ENCODE measurements at places on chromosomes 13 and 19. TPM values are rescaled to one million over a fixed set of nuclear protein-coding genes. Genes with fewer than 3 reads are reported as not detected.

DNA sequence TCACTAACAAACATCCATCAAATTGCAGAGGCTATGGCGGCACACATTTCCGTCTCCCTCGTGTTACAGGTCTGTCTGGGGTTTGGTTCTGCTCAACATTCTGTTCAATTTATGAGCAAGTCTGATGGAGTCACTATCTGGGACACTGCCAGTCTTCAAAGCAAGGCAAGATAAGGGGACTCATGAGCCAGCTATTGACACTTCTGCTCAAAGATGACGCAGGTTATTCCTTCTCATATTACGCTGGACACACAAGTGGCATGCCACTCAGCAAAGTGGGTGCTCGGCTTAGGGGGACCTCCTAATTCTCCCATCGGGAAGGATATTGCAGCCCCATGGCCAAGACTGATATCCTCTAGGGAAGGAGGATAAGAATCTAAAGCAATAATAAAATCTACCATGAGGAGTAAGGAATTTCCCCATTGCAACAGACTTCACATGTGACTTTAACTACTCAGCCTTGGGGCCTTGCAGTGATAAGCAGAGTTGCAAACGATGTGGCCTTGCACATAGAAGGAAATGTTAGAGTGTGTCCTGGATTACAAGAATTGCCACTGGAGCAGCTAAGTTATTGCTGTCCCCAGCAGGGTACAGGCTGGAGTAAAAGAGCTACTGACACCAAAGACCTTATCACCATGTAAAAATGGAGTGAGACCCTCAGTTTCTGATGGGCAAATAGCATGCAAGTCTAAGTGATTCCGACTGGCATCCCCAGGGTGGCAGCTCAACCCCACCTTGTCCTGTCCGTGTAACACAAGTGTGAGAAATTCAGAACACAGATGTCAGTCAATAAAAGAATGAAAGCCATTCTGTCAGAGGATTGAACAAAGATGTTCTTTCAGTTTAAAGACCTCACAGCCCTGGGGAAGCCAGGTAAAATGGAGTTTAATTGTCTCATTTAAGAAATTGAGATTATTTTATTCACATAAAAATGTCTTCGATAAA, 306.1 kb downstream of the IRS2 start:
- H3K27me3 ChIP-seq = no peaks in the 10 kb centered on the region
- peak; percentile 92 for DNase-seq

DNA sequence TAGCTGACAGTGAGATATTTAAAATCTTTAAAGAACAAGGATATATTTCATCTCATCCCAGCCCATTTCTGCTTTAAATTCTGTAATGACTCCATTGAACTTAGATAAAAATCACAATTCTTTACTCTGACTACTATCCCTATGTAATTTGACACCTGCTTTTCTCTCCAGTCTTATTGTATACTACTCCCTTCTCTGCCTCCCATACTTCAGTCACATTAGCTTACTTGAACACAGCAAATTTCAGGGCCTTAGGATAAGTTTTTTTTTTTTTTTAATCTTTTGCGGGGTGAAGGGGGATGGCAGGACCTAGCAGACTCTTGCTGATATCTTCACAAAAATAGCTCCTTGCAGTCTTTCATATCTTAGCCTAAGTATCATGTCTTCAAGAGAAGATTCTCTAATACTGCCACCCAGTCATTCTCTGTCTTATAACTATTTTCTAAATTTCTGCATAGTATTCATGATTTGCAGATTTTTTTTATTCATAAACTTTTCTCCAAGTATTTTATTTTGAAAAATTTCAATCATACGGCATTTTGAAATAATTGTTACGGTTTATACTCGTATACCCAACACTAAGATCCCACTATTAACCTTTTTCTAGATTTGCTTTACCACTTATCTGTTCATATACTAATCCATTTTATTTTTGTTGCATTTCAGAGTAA, 151.4 kb downstream of the PCCA start:
- DNase-seq = no peak
- peaks cover 6% of the 10 kb centered on the region for H3K4me1 ChIP-seq
- no peaks in the 10 kb centered on the region for H3K36me3 ChIP-seq
- H3K27ac ChIP-seq = no peak overlapping the region
- H3K4me3 ChIP-seq = no peak overlapping the region
- no peaks in the 10 kb centered on the region for H3K27me3 ChIP-seq

GRCh38 chr19:42965176-42965575, 28.2 kb upstream of the PSG7 start:
- no peaks in the 10 kb centered on the region for H3K27me3 ChIP-seq
- no peaks in the 10 kb centered on the region for H3K36me3 ChIP-seq
- no peak overlapping the region for H3K27ac ChIP-seq

DNA sequence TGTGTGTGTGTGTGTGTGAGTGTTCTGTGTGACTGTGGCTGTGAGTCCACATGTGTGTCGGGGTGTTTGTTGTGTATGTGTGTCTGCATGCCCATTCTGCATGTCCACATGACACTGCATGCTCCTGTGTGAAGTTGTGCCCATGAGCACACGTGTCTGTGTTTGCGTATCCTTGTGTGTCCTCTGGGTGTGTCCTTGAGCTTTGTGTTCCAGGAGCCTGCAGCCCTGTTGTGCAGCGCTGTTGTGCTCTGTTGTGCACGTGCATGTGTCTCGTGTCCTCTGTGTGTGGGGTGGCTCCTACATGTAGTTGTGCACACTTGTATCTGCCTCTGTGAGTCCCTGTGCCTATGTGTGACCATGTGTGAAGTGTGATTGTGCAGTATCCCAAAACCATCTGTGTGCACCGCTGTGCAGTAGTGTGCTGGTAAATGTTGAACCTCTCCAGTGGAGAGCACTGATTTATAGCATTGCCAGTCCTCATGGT, 2.2 kb upstream of the ARHGEF18 start:
- H3K4me1 ChIP-seq = no peaks in the 10 kb centered on the region
- H3K4me3 ChIP-seq = no peak overlapping the region
- no peaks in the 10 kb centered on the region for H3K36me3 ChIP-seq
- DNase-seq = no peak
- no peak overlapping the region for H3K27ac ChIP-seq
- H3K27me3 ChIP-seq = no peaks in the 10 kb centered on the region

DNA sequence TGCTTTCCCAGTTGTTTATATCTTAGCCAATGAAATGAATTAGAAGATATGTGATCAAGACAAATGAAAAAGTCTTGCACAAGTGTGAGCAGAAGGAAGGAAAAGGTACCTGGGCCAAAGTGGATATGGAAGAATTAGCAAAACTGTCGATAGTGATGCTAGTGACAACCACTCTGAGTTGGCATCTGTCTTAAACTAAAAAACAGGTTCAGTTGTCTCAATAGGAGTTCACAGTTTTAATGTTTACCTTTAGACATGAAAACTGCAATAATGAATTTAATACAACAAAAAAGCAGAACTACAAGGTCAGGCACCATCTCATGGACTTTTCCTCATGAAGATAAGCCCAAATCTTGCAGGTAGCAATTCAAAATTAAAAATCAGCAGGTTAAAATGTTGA, 688.5 kb downstream of the EFNB2 start:
- H3K27me3 ChIP-seq = no peaks in the 10 kb centered on the region
- no peaks in the 10 kb centered on the region for H3K4me1 ChIP-seq
- no peak for DNase-seq
- no peak overlapping the region for H3K27ac ChIP-seq

GRCh38 chr19:17790059-17790780, 4.7 kb upstream of the B3GNT3 start:
- no peaks in the 10 kb centered on the region for H3K4me1 ChIP-seq
- H3K27ac ChIP-seq = no peak overlapping the region
- DNase-seq = no peak
- H3K36me3 ChIP-seq = no peaks in the 10 kb centered on the region
- H3K27me3 ChIP-seq = peaks cover 18% of the 10 kb centered on the region
- no peak overlapping the region for H3K4me3 ChIP-seq

DNA sequence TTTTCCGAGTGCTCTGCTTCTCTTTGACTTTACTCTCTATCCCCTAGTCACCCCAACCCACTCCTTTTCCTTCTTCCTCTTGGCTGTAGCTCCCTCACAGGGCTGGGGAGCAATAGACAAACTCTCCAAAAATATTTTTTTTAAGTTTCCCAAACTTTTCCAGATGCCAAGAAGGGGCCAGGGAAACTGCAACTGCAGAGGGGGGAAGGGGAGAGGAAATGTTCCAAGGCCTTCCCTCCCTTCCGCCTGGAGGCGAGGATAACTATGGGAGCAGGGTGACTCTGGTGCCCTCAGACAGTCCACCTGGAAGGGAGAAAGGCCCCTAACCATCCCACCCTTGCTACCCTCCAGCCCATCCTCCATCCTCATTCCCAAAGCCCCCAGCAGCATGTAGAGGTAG, 49.4 kb downstream of the LYL1 start:
- H3K4me1 ChIP-seq = peaks cover 31% of the 10 kb centered on the region
- H3K4me3 ChIP-seq = no peak overlapping the region
- DNase-seq = no peak
- peak overlapping the region; percentile 80 for H3K27ac ChIP-seq
- no peaks in the 10 kb centered on the region for H3K36me3 ChIP-seq

DNA sequence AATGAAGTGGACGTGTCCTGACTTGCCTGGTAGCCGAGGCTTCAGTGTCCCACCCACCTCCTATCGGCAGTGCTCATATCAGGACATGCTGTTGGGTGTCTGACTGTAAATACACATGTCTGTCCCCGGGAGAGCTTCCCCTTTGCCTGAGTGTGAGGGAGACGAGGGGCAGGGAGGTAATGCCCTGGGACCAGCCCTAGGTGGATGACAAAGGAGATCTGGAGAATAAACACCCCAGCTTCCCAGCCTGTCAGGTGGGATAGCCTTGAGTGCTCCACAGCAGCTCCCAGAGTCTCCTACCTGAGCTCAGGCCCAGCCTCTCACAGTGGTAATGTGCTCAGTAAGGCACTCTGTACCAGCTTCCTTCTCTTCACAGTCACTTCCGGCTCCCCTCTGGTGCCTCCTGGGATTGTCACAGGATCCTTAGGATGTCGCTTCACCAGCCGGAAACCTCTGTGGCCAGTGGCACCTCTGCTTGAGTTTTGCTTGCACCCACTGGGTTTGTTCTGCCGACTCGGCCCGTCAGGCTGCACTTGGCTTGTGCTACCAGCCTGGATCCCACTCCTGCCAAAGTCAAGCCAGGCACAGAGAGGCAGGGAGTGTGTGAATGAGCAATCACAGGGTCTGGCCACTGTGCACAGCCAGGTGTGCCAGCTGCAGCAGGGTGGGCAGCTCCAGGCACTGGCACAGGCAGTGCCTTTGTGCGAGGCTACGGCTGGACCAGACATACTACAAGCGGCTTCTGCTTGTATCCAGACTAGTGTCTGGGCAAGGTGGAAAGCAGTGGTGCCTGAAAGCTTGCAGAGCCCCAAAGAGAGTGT, 54.4 kb upstream of the RGCC start:
- no peak overlapping the region for H3K4me3 ChIP-seq
- no peaks in the 10 kb centered on the region for H3K27me3 ChIP-seq
- H3K36me3 ChIP-seq = no peaks in the 10 kb centered on the region
- no peak overlapping the region for H3K27ac ChIP-seq
- H3K4me1 ChIP-seq = no peaks in the 10 kb centered on the region

GRCh38 chr19:4717966-4718701, 5.5 kb downstream of the DPP9 start:
- no peak overlapping the region for H3K4me3 ChIP-seq
- DNase-seq = no peak
- H3K27ac ChIP-seq = no peak overlapping the region
- H3K4me1 ChIP-seq = peaks cover 17% of the 10 kb centered on the region
- peaks cover 56% of the 10 kb centered on the region for H3K36me3 ChIP-seq

GRCh38 chr19:52689843-52690368, 44.9 kb downstream of the ZNF611 start:
- DNase-seq = peak; percentile 74
- no peaks in the 10 kb centered on the region for H3K27me3 ChIP-seq
- H3K4me1 ChIP-seq = peaks cover 4% of the 10 kb centered on the region
- peak overlapping the region; percentile 76 for H3K4me3 ChIP-seq
- H3K36me3 ChIP-seq = no peaks in the 10 kb centered on the region

DNA sequence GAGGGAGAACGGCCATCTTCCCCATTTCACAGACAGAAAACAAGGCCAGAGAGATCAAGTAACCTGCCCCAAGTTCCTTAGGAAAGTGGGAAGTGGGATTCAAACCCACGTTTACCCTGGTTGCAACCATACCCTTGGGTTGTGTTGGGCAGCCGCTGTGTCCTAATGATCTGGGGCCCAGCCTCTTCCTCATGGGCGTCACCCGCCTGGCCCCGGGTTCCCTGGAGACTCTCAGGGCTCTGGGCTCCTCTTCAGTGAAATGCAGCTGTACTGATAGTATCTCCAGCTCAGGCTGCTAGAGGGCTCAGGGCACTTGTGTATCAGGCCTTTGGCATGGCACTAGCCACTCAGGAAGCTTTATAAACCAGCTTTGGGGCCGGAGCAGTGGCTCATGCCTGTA, 9.8 kb downstream of the TMED1 start:
- no peaks in the 10 kb centered on the region for H3K4me1 ChIP-seq
- H3K4me3 ChIP-seq = no peak overlapping the region
- H3K27ac ChIP-seq = no peak overlapping the region
- DNase-seq = no peak

TMPRSS9 gene
- total RNA-seq = 0.69 TPM

IGSF23 gene
- total RNA-seq = not detected

NPHS1 gene
- not detected for total RNA-seq

CD177 gene
- not detected for total RNA-seq

BST2 gene
- total RNA-seq = 769 TPM

FLT1 gene
- 18.1 TPM for total RNA-seq

ICAM5 gene
- 0.49 TPM for total RNA-seq

TEKTIP1 gene
- 3.6 TPM for total RNA-seq

LINGO3 gene
- total RNA-seq = not detected

ZNF69 gene
- total RNA-seq = 5.5 TPM

All from adrenal gland (tissue), 19 donors.